Left lung (tissue), 14 donors: ENCODE measurements at places on chromosomes 3 and 15.
A peak's percentile ranks its signal among the peaks of the same experiment; 100 is the strongest.

DNA sequence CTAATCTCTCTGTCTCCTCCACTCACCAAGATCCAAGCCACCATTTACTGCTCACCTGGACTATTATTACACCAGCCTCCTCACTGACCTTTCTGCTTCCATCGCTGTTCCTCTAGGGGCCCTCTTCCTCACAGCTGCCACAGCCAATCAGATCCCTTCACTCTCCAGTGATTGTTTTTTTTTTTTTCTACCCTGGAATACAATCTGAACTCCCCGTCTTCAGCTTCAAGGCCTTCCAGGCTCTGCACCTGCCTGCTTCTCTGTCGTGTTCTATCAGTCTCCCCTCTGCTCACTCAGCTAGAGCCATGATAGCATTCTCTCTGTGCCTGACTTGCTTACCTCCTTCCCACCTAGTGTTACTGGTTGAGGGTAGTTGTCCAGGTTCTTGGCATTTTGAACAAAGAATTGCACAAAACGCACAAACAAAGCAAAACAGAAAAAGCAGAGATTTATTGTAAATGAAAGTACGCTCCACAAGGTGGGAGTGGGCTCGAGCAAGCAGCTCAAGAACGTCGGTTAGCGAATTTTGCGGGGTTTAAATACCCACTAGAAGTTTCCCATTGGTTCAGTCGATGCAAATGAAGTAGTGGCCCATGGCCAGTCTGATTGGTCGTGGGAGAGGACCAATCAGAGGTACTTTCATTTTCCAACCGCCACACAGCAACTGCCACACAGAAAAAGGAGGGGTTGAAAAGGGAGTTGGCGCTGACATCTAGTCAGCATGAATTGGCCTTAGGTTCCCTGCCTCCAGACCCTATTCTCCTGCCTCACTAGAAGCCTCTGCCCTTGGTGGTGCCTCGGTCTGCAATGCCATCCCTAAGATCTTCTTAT lies 188.9 kb downstream of the TLE3 start:
- no peak for DNase-seq

- DNase-seq, result no peak
Observed at GRCh38 chr15:47788685-47789084, 71.4 kb downstream of the SEMA6D start.

GRCh38 chr15:40466426-40467260 lies 4.1 kb upstream of the CHST14 start:
- peak; percentile 31 for DNase-seq

DNA sequence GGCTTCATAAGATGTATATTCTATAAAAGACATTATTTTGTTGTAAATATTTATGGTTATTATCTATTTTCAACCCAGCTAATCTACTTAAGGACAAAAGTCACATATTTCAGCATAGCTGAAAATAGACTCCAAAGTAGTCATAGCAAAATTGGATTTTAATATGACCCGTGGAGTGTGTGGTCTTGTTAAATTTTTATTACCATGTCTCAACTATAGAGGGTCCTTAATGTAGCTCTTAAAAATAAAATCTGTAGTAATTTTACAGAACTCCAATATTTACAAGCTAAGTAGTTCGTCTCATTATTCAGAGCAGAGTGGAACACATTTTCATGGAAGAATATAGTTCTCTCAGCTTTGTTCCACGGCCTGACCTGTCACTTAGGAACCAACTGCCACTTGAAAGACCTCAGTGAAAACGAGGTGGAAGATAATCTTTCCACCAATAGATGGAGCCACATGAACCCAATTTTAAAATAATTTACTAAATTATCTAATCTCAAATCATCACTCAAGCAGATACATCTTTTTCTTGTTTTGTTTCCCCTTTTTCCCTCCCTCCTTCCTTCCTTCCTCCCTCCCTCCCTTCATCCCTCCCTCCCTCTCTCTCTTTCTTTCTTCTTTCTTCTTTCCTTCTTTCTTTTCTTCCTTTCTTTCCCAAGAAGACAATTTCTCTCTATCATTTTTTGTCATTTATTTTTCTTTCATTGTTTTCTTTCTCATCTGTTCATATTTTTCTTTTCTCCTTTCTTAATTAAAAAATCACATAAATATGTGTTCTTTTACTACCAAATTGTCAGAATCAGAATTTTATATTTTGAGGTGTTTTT lies 97.2 kb downstream of the CLDN1 start:
- DNase-seq, result no peak

- no peak for DNase-seq
Observed at GRCh38 chr3:6935970-6936369, 75.1 kb downstream of the GRM7 start.

DNA sequence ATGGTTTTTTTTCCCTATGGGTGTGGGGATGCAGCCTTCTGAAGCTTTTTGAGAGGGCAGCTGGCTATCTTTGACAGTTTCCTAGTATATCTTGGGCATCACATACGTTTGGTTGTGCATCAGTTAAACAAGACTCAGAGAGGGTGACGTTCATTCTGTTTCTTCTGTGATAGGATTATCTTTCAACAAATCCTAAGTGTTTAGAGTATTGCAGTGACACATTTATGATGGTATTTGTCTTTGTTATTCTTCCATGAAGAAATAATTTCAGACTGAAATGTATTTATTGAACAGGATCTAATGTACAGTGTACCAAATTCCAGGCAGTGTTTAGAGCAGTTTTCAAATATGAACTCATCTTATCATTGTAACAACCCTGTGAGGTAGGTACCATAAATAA lies 114.4 kb downstream of the PLCL2 start:
- DNase-seq, result no peak

- no peak for DNase-seq
Observed at GRCh38 chr3:40951636-40952035, 247.7 kb upstream of the CTNNB1 start.

DNA sequence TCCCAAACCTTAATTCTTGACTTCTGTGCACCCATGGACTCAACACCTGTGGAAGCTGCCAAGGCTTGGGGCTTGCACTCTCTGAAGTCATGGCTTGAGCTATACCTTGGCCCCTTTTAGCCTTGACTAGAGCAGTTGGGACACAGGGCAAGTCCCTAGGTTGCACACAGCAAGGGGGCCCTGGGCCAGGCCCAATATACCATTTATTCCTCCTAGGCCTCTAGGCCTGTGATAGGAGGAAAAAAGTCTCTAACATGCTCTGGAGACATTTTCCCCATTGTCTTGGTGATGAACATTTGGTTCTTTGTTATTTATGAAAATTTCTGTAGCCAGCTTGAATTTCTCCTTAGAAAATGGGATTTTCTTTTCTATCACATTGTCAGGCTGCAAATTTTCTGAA lies 186.1 kb downstream of the SEMA6D start:
- no peak for DNase-seq

DNA sequence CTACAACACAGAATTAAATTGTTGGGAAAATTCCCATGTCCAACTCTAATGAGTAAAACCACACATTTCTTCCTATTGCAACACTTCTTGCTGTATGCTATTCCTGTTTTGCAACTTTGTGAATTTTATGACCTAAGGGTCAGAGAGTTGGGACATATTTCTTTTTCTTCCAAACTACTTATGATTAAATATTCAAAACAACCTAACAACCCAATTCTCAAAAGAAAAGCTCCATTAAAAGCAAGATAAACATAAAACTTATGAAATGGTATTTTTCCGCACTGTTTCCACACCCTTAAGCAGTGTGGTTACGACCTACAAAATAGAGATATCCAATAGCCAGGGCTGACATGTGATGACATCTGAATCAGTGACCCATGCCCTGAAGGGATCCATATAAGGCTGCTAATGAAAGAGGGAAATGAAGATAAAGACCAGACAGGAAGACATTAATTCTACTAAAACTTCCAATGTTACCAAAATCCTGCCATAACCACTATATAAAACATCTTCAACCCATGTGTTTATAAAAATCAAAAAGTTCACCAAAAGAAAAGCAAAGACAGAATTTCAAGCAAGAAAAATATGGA lies 45.6 kb downstream of the DMXL2 start:
- no peak for DNase-seq

- no peak for DNase-seq
Observed at GRCh38 chr3:46640927-46641326, 28.6 kb downstream of the FAM240A start.

DNA sequence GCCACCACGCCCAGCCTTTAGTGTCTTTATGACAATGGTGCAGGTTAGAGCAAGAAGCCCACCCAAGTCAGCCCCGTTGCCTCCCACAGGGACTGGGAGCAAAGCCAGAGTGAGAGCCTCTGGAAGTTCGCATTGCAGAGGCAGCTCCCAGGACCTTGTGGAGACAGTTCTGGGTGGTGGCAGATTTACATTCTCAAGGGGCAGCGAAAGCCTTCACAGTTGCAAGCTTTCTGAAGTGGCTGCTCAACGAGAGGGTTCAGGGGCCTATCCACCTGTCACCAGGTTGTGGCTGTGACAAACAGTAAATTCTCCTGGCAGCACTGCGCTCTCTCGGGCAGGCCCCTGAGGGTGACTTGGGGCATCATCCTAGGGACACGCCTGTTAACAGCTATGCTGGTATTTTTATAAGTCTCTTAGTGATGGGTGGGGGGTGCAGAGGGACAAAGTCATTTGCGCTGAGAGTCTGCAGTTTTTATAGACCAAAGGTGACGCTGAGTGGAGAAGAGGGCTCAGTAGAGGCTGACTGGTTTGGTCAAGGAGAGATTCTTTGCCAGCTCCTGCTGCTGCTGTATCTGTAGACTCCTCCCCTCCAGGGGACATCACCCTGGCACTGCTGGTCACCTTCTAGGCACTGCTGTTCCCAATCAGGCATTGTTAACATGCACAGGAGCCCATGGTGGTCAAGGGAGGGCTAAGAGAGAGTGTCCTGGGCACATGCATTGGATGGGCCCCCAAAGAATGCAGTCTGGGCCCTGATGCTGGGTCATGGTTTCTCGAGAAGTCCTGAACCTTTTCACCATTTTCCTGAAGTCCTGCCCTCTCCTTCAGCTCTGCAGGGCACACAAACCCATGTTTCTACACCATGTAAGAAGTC lies 57.5 kb upstream of the KLF13 start:
- DNase-seq, result no peak

- no peak for DNase-seq
Observed at GRCh38 chr3:132265488-132265887, 51.7 kb upstream of the ACP3 start.

GRCh38 chr3:52983336-52983807 lies 62.5 kb downstream of the SFMBT1 start:
- no peak for DNase-seq

GRCh38 chr15:31458596-31459399 lies 132.2 kb downstream of the KLF13 start:
- no peak for DNase-seq

DNA sequence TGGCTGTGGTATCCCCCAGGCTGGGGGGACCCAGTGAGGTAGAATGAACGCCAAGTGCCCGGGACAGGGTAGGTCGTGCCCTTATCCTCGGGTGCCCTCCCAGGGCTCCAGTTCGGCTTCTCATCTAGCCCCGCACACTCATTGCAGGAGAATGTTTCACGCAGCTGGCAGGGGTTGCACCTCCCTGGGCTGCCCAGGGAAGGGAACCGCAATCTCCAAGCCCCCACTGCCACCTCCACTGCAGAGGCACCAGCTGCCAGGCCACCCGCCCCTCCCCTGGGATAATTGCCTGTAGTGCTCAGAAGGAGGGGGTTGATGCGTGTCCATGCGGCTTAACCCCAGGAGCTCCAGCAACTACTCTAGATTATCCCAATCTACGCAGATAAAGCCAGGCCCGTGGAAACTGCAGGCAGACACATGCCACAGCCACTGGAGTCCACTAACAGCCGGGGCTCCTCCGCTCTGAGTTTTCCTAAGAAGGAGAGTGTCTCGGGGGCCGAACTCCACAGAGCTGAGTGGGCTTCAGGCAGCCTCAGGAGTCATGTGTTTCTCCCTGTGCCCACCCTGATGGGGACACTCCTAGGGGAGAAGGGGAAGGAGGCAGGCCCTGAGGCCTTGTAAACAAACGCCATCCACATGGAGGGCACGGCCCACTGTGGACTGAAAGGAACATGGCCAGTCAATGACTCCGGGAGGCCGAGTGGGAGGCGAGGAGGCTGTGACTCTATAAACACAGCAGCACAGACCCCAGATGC lies 137.2 kb upstream of the IQSEC1 start:
- no peak for DNase-seq

- no peak for DNase-seq
Observed at GRCh38 chr3:23497156-23497555, 294.0 kb downstream of the UBE2E2 start.

- no peak for DNase-seq
Observed at GRCh38 chr3:174857301-174857700, 1.8 kb upstream of the NAALADL2 start.

GRCh38 chr15:55909036-55909811 lies 84.2 kb downstream of the NEDD4 start:
- no peak for DNase-seq

DNA sequence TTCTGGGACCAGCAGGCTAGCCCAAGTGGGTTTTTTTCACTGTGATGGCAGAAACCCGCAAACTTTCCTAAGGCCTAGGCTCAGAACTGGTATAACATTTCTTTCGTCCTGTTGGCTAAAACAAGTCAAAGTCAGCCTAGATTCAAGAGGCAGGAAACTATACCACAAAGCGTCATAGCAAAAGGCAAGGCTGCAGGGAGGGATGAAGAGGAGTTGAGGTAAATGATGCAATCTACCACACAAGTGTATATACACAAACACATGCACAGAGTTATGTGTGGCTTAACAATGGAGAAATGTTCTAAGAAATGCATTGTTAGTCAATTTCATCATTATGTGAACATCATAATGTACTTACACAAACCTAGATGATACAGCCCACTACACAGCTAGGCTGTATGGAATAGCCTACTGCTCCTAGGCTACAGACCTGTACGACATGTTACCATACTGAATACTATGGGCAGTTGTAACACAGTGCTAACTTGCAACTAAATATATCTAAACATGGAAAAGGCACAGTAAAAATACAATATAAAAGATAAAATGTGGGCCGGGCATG lies 225.6 kb downstream of the TBL1XR1 start:
- no peak for DNase-seq

- DNase-seq, result no peak
Observed at GRCh38 chr15:68594533-68595259, 15.9 kb downstream of the CORO2B start.

DNA sequence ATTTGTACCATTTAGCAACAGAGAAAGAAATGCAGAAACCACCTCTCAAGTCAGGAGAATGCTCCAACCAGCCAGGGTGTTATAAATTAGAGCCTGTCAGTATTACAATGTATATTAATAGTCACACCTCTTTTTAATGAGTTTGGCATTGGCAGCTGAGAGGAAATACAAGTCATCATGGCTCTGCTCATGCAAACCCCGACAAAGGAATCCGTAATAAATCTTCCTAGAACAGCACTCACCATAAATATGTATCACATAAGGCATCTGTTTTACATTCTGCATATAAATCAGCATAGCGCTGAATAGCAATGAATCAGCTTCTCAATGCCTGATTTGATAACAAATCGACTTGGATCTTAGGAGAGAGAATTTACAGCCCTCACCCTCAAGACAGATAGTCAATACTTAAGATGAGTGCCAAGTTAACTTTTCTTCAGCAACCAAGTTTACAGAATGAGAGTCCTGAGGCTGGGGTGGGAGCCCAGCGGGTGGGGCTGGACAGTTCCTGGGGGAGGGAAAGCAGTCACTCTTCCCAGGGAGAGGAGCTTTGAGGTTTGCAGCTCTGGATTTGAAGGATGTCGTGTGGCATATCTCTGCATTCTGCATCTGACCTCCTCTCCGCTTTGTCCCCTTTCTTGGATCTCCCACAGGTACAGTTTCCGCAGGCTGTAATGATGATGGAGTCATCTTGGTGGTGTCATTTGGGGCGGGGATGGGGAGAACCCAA lies 1034.4 kb upstream of the NR2F2 start:
- DNase-seq, result no peak
